ENCODE measurements at places on chromosomes 7 and 10.

DNA sequence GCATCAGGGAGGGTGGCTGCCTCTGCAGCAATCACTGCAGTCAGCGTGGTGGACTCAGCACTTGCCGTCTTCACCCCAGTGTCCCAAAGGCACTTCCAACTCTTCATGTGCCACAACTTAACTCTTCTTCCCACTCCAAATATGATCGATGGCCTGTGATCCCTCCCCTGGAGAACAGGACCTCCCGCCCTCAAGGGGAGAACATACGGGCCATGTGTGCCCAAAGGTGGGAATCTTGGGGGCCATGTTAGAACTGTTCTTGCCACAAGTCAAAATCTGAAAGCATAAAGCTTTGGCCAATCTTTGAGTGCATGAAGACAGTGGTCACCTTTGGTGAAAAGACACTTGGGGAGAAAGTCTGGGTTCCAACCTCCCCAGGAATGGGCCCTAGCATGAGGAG is 368.5 kb upstream of the MGMT start:
- DNase-seq, result no peak

DNA sequence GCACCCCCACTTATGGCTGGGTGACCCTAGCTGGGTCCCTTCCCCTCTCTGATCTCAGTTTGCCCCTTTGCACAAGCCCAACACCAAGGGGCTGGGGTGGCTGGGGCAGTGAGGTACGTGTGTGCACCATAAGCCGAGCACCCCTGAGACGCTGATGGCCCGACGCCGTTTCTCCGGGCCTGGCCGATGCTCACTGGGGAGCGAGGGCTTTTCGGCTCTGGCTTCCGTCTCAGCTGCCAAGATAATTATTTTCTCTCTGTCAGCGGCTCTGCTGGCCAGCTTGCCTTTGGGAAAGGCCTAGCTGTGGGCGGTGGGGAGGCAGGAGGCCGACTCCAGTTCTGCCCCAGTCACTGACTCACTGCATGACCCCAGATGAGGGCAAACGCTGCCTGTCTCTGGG is 91.0 kb downstream of the ZMIZ1 start:
- DNase-seq, result no peak

DNA sequence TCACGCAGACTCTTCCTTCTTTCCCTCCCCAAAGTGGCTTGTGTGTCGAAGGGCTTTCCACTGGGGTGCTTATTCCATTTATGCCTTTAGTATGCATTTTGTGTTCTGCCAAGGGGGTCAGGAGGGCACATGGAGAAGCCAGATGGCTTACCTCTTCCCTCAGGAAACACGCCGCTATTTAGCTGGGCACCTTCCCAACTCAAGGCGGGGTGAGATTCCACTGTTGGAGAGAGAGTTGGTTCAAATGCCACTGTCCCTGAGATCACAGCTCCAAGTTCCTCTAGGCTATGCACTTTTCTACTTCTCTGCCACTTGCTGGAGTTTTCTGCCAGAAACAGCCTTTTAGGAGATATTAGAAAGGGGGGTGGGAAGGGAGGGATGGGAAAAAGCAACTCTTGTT is 1091.8 kb downstream of the LRMDA start:
- no peak for DNase-seq

- DNase-seq, result no peak
These were observed 25.9 kb downstream of the FOXI2 start for GRCh38 chr10:127762925-127763324.

- DNase-seq, result no peak
These were observed 512.6 kb upstream of the FOXK1 start for GRCh38 chr7:4169455-4169854.

DNA sequence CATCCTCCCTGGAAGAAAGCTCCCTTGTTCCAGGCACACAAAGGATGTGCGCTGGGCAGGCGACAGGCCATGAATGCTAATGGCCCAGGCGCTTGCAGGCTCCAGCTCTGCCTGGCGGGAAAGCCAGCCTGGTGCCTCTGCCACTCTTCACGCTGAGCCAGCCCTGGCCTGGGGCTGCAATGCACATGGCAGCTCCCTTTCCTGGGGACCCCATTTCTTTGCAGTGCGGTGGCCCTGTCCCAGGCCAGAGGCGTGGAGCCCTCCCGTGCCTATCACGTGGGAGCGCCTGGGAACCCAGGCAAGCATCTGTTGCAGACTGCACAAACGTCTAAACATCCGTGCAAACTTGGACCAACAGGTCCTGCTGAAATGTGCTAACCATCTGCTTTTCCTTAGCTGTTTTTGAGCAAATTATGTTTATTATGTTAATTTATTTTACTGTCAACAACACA is 152.1 kb upstream of the LYZL2 start:
- DNase-seq, result no peak

- no peak for DNase-seq
These were observed 25.3 kb downstream of the PDIA4 start for GRCh38 chr7:149003018-149003417.

DNA sequence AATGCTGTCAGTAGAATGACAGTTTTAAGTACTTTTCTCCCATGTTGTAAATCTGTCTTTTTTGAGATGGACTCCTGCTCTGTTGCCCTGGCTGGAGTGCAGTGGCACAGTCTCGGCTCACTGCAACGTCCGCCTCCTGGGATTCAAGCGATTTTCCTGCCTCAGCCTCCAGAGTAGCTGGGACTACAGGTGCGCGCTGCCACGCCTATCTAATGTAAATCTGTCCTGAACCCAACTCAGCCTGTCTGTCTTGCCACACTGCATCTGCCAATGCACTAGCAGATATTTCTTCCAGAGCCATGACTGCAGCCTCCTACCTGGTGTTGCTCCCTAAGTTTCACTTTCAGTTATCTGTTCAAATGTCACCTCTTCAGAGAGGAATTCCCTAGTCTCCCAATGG is 264.1 kb downstream of the PHF14 start:
- DNase-seq, result no peak

- no peak for DNase-seq
These were observed 90.5 kb upstream of the CSTF2T start for GRCh38 chr10:51789903-51790302.

- peak; percentile 12 for DNase-seq
These were observed 3.6 kb downstream of the ZSCAN21 start for GRCh38 chr7:100053215-100053614.

- DNase-seq, result no peak
These were observed 699.3 kb downstream of the INHBA start for GRCh38 chr7:41003611-41003940.
